ENCODE measurements at places on chromosomes 5 and 9.

- DNase-seq, result no peak
These were observed 401.4 kb upstream of the IRX1 start for GRCh38 chr5:3194271-3194670.

DNA sequence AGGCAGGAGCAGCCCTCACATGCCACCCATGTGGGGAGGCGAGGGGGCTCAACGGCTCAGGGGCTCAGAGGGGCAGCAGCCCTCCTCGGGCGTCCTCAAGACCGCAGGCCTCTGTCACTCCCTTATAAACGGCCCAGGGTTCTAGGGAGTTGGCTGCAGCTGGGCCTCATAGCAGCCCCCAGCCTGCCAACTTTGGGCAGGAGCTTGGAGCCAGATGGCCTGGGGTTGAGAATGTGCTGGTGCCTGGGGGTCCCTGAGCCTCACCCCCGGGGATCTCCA, 51.0 kb upstream of the RNU6ATAC start:
- DNase-seq, result no peak

GRCh38 chr9:38127271-38127839, 58.3 kb upstream of the SHB start:
- DNase-seq, result no peak

DNA sequence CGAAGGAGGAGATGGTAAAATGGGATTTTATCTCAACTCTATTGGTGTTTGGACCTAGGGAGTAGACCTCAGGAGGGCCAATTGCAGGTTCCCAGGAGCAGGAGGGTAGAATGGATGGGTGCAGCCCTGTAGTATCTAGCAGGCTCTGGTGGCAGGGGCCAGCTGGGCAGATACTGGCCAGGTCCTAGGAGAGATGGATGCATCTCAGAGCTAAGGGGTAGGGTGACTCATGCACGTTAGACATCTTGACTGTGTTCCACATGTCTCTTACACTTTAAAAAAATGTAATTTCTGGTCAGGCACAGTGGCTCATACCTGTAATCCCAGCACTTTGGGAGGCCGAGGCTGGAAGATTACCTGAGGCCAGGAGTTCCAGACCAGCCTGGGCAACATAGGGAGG, 22.4 kb downstream of the PSD2 start:
- no peak for DNase-seq

GRCh38 chr5:107601076-107601475, 69.7 kb downstream of the EFNA5 start:
- no peak for DNase-seq

DNA sequence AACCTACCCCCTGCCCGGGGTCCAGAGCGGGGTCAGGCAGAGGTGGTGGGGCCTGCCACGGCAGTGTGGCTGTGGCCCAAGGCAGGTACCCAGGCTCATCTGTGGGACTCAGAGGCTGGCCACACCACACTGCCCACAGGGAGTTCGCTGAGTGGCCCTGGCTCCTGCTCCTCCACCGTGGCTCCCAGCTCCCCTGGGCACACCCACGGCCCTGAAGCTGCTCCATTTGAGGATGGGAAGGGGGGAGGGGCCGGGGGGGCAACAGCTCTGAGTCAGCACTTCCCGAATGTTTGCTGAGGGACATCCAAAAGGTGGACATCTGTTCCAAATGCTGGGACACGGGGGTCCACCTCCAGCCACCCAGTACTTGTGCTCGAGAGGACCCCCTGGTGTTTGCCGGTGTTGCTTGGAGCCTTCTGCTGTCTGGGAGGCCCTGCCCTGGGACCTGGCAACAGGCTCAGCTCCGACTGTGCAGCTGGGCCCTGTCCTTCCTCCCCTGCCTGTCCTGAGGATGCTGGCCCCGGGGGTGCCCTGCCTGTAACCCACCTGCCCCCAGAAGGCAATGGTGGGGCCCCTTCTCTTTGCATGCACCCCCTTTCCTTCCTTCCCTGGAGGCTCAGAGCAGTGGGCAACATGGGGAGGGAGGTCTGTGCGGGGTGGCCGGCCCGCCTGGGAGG, 2.5 kb upstream of the NRARP start:
- DNase-seq, result no peak

- DNase-seq, result no peak
These were observed 174.7 kb downstream of the CACNA1B start for GRCh38 chr9:138052322-138052615.

DNA sequence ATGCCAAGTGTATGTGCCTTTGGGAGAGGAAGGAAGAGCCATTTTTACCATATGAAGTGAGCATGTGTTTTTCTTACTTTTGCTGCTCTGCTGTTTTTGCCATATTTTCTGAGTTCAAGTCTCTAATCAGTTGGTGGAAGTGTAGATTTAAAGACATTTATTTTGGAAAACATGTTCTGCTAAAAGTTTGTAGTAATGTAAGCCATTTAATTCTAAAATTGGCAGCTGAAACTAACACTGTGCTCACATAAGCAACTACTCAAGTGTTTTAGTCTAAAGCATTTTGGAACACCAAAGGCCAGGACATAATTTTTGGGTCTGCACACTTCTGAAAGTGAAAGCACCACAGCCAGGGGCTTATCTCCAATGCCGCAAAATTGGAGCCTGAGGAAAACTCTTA, 363.4 kb upstream of the ZNF608 start:
- no peak for DNase-seq

DNA sequence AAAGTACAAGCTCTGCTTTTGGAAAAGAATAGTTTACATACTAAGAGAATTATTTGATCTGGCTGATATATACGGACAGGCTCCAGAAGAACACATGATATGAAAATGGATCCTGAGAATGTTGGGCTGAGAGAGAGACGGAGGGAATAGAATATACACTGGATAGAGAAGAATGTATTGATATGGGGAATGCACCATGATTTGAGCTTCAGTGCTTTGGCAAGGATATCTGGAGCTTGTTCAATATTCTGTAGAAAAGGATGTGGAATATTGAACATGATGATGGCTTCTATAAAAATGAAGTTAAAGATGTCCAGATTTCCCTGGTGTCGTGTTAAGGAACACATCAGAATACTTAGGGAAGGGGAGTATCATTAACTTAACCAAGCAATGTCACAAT, 280.5 kb upstream of the VLDLR start:
- no peak for DNase-seq

- no peak for DNase-seq
These were observed 160.6 kb downstream of the NFIB start for GRCh38 chr9:14153310-14153720.

- no peak for DNase-seq
These were observed 44.5 kb upstream of the ANGPTL2 start for GRCh38 chr9:127166651-127167524.

DNA sequence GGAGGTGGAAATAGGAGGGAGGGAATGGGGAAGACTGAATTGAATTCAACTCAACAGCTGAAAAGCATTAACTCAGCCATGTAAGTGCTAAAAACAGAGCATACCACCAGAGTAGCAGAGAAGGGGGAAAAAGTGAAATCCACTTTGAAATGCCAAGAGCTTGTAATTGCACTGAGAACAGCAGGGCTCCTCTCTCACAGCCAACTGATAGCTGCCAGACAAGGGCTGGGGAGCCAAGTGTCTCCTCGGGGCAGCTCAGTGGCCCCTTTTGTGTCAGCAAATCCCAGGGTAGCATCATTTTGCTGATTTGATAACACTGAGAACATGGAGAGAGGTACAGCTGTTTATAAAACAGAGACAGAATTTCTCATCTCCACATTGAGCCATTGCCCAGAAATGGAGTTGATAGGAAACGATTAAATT, 182.5 kb downstream of the FRMD3 start:
- DNase-seq, result no peak

GRCh38 chr5:131252824-131253171, 11.1 kb upstream of the CDC42SE2 start:
- peak; percentile 52 for DNase-seq

- DNase-seq, result no peak
These were observed 133.5 kb upstream of the MRPS30 start for GRCh38 chr5:44675296-44675695.

GRCh38 chr9:109168170-109168569, 1.1 kb upstream of the FRRS1L start:
- no peak for DNase-seq

- DNase-seq, result no peak
These were observed 23.0 kb upstream of the TMOD1 start for GRCh38 chr9:97478301-97478981.

DNA sequence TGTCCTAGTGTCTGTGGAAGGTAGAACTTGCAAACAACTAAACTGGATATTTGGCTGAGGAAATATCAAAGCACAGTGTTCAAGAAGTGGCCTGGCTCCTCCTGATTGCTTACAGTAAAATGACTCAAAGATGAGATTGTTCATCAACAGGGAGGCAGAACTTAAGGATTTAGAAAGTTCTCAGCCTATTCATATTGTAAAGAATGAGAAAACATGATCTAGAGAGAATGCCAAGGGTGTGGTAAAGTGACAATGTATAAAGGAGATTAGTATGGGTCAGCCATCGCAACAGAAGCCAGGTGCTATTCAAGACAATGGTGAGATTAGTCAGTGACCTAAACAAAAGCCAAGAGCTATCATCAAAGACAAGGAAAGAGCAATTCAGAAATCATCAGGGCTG, 372.3 kb downstream of the SPOCK1 start:
- DNase-seq, result no peak

- no peak for DNase-seq
These were observed 71.2 kb upstream of the TBC1D2 start for GRCh38 chr9:98326459-98327248.

DNA sequence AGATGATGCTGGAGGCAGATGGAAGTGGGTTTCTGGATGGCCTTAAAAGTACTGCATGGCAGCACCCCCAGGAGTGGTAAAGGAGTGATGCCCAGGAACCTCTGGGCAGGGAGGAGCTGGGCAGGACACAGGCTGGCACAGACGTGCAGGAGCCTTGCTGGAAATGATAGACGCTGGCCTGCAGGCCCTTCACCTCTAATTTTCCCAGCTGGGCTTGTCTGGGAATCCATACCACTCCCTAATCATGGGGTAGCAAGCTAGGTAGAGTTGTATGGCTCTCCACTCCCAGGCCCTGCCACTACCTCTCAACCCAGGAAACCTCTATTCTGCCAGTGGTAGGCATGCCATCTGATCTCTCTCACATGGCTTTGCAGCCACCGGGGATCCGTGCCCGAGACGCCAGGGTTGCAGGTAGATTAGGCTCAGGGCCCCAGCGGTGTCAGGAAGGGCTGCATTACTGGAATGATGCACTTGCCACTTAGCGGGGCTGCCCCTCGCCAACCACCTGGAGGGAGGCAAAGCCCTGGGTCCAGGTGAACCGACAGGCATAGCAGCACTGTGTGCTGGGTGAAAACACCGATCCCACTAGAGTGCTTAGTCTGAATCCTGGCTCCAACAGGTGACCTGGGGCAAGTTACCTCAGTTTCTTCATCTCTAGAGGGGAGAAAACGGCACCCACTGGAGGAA, 79.6 kb upstream of the SLC25A51 start:
- DNase-seq, result no peak

DNA sequence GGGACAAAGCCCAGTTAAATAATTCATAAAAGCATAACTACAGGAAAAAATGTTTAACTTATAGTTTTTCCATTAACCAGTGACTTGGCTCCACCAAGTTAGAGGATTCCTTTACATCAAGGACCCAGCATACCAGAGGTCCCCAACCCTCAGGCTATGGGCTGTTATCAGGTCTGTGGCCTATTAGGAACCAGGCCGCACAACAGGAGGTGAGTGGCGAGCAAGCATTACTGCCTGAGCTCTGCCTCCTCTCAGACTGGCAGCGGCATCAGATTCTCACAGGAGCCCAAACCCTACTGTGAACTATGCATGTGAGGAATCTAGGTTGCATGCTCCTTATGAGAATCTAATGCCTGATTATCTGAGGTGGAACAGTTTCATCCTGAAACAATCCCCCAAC, 303.1 kb downstream of the ELAVL2 start:
- no peak for DNase-seq

Data from stimulated activated CD8-positive, alpha-beta memory T cell treated with anti-CD3 and anti-CD28 coated beads, Interleukin-4, amount 100 ng/mL, for 4 hours (primary cell).